Esophagus squamous epithelium (tissue), 5 donors: ENCODE measurements at places on chromosomes 6 and 20.

DNA sequence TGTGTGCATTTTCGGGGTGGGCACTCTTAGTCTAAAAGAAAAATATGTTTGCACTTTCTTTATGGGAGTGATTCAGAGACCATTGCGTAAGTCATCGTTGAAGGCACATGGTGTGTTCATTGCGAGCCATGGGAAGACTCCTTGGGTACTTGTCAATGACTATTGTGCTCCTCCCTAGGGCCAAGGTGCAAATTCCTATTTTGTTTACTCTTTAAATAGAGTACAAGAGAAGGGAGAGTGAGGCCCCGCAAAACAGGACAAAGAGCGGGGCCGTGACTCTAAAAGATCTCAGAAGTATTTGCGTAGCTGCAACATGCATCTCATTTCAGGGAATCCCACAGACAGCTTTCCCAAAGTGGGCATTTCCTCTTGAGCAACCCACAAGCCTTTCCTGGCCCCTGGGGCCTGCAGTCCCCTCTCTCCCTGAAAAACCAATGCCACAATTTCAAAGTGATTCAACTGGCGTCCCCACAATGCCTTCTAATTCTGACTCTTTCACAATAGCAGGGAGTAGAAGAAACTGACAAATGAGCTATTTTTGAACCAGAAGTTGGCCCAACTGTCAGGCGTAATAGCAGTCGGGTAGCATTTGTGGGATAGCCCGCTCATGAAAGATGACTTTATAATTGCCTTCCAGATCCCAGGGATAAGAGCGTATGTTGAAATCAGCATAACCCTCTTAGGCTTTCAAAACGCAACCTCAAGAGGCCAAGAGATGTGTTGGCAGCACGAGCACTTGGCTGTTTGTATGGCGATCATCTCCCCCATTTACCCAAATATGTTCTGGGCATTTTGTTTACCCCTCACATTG is 277.9 kb upstream of the BMP2 start:
- no peak for DNase-seq

GRCh38 chr6:42041481-42042053 is 8.8 kb upstream of the TAF8 start:
- no peak for DNase-seq

DNA sequence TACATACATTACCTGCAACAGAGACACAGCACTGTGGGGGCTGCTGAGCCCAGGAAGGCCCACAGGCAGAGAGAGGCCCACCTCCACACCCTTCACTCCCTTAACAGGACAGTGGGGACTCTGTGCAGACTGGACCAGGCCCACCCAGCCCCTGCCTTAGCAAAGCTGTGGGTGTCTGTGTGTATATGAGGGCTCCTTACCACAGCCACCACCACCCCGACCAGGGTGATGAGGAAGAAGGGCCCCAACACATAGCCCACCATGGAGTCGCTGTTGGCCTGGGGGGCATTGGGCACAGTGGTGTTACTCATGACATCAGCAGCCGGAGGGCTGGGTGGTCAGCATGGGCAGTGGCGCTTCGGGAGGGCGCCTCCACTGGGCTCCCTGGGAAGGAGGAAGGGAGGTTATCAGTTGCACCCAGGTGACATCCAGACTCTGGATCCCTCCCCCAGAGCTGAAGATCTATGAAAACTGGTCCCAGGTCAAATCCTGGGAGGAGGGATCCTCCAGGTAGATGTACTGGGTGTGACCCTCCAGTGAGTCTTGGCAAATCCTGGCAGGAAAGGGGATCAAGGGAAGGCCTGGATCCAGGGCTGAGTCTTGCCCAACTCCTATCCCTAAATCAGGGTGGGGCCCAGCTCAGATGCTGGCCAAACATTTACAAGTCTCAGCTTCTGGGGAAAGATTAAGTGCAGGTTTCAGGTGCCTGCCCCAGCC is 1.2 kb downstream of the SMIM29 start:
- no peak for DNase-seq

DNA sequence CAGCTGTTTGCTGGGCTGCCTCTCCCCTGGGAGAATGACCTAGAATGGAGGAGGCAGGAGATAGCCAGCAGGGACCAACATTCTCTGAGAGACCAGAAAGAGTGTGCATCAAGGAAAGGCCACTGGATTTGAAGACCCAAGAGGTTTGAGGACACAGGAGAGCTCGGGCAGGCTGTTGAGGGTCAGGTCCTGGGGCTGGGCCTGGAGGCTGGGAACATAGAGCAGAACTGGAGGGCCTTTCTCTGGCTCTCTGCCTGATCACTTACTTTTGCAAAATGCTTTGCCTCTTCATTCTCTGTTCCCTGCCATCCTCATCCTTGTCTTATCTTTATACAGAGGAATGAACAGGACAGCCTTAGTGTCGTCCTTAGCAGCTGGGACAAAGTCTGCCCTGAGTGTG is 2.5 kb downstream of the IYD start:
- DNase-seq: no peak

DNA sequence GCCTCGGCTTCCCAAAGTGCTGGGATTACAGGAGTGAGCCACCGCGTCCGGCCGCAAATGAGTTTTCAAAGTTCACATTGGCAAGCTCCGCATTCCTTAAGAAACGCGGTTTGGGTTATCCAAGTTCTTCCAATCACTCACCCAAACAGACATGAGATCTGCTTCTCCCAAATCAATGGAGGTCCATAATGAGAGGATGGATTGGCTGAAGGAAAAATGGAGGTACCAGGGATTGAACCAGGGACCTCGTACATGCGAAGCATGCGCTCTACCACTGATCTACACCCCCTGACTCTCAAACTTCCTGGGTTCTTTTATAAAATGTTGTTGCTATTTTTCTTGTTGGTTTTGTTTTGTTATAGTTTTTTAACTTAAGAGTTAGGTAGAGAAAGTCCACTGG is 170.0 kb downstream of the GPX5 start:
- no peak for DNase-seq
